Pulmonary artery endothelial cell (primary cell): ENCODE measurements at places on chromosomes 7 and 10. TPM values are rescaled to one million over a fixed set of nuclear protein-coding genes. Genes with fewer than 3 reads are reported as not detected.

Gene WAPL
- 53.0 and 60.7 TPM in 2 replicates for total RNA-seq

Gene NME8
- not detected in 2 replicates for total RNA-seq

Gene ZPBP
- not detected in 2 replicates for total RNA-seq

Gene RFC2
- total RNA-seq, result 32.7 and 44.4 TPM in 2 replicates

Gene EBLN1
- not detected in 2 replicates for total RNA-seq

Gene ZNF107
- total RNA-seq, result 1.7 and 2.9 TPM in 2 replicates

Gene AKR1D1
- not detected in 2 replicates for total RNA-seq

Gene SCIN
- under 0.01 and 0.18 TPM in 2 replicates for total RNA-seq

Gene CCNY
- total RNA-seq, result 93.8 and 115 TPM in 2 replicates

Gene PLXDC2
- total RNA-seq, result 0.59 and 2.9 TPM in 2 replicates

Gene SAMD9L
- total RNA-seq, result 15.0 and 26.8 TPM in 2 replicates

Gene OPN1SW
- total RNA-seq, result not detected in 2 replicates

Gene TAF5
- 4.7 and 10.5 TPM in 2 replicates for total RNA-seq
